ENCODE measurements at places on chromosomes 5 and 9.

- DNase-seq = peak; percentile 92
Observed at GRCh38 chr9:73143711-73144328, 7.8 kb upstream of the ANXA1 start.

DNA sequence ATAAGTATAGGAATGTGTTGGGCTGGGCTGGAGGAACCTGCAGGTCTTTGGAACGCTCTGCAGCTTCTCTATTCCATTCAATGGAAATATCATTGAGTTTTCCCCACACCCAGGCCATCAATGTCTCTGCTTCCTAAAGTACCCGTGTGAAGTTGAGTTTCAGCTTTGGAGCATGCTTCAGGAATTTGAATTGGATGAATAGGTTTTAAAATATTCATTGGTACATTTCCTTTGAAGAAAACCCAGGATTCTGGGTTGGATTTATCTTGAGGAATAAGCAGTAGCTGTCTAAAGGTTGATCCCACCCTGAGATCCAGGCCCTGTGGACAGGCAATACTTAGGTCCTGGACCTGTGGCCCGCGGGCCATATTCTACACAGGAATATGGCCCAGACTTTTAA lies 37.3 kb downstream of the INSYN2B start:
- no peak for DNase-seq

GRCh38 chr5:113005454-113005853 lies 28.9 kb downstream of the DCP2 start:
- DNase-seq = peak; percentile 20

DNA sequence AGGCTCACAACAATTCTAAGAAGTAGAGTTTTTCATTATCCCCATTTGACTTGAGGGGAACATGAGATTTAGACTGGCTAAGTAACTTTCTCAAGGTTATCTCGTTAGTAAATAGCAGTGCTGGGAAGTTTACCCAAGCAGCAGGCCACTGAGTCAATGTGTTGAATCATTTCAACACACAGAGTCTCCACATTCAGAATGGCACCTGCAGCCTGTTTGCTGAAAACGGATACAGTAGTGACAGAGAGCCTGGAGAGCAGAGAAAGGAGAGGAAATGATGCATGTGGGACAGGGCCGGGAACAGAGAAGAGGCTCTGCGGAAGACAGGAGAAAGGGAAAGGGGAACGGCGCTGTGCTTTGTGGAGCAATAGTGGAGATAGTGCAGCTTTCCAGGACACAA lies 33.5 kb upstream of the ZSWIM6 start:
- DNase-seq = no peak

GRCh38 chr9:14831661-14832060 lies 78.6 kb downstream of the FREM1 start:
- DNase-seq = no peak

DNA sequence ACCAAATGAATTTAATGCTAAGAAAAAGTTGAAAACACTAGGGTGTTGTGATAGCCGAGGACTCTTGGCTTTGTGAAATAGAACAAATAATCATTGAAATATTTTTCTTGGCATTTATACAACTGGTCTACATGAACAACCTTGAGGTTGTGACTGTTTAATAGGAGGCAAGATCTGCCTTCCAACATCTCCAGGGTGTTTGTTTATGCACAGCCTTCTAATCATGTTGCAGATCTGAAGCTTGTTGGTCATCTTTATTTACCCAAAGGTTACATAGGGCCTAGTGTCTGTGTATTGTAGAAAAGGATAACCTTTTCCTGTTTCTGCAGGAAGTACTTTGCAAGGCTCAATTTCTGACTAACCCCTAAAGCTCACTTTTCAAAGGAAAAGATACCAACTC lies 65.2 kb upstream of the RANBP3L start:
- no peak for DNase-seq
